ENCODE measurements at places on chromosomes 7 and 10.

DNA sequence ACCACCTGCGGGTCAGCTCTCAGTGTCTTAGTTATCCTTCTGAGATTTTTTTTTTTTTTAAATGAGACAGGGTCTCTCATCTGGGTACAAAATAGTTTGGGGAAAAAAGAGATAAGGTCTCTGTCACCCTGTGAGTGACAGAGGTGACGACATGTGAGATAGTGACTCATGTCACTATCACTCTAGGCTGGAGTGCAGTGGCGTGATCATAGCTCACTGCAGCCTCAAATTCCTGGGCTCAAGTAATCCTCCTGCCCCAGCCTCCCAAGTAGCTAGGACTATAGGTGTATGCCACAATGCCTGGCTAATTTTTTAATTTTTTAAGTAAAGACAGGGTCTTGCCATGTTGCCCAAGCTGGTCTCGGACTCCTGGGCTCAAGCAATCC, 10.4 kb downstream of the BLVRA start:
- no peak for DNase-seq

GRCh38 chr10:67095531-67095930, 169.7 kb downstream of the LRRTM3 start:
- no peak for DNase-seq

DNA sequence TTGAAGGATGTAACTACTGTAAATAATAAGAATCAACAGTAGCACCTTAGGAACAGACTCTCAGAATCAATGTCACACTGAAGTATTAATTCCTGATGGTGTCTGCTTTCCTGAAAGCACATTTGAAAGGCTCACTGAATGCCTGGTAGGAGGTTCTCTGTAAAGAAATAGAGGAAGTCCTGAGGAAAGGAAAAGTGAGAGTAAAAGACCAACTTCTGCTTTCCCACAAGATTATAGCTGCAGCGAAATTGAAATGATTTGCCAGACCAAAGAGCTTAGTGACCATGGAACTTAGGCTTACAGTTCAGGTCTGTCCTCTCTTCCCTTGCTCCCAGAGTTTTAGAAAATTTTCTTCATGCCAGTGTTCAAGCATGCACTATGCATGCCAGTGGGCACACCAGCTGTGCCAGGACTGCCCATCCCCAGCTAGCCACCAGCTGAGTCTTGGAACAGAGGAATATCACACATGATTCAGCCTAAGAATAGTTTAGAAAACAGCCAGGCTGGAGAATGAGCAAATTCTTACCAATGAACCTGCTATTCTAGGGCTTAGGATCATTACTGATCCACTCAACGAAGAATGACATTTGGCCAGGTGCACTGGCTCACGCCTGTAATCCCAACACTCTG, 123.2 kb downstream of the HERPUD2 start:
- no peak for DNase-seq

DNA sequence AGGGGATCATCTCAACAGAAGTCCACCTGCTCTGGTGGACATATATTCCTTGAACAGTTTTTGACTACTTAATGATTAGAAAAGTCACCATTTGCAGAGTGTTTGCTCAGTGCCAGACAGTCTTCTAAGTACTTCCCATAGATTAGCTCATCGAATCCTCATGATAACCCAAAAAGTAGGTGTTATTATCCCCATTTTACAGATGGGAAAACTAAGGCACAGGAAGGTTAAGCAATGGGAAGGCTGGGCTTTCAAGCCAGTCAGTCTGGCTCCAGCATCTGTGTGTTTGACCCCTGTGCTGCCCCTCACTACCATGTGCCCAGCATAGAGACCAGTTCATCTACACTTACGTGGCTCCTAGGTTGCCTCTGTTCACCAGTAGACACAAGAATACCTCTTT, 15.9 kb downstream of the CDHR3 start:
- no peak for DNase-seq

- DNase-seq: peak; percentile 59
These were observed 75.3 kb downstream of the MKI67 start for GRCh38 chr10:128050936-128051335.

DNA sequence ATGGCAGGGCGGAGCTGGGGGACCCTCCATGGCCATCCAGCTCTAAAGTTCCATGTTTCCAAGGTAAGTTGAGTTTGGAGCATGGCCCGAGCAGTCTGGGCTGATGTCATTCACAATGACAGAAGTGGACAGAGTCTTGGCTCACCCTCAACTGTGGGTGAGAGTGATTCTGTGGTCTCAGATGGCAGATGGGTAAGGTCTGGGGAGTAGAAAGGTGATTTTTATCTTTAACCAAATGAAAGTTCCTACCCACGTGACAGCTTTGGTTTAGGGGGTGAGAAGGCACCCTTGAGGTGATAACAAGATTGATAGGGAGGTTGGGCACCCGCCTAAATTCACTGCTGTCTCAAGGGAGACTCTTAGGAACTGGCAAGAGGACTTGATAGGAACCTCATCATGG, 57.6 kb upstream of the PDZD8 start:
- DNase-seq: no peak

DNA sequence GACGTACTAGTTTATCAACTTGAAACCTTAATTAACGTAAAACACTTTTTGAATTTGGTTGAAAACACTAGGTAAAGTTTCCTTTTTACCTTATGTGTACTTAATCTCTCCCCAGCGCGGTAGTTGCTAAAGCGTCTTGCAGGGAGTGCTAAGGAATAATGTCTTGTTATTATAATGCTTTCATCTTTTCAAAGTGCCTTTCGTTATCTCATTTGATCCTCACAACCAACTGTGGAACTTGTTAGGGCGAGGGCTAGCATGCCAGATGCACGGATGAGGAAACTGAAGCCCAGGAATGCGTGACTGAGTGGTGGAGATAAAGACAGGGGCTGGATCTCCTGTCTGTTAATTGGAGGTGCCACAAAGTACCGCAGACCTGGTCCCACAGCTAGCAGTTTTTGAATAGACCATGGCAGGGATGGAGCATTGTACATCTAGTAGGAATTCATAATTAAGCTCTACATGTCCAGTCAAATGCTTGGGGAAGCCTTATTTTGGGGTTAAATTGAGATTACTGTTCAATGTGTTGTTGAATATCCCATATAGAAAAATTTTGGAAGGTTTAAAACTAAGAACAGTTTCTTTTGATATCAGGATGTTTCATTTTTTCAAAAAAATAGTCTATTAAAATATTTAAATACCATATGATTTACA, 234.3 kb downstream of the SH2D4B start:
- no peak for DNase-seq

DNA sequence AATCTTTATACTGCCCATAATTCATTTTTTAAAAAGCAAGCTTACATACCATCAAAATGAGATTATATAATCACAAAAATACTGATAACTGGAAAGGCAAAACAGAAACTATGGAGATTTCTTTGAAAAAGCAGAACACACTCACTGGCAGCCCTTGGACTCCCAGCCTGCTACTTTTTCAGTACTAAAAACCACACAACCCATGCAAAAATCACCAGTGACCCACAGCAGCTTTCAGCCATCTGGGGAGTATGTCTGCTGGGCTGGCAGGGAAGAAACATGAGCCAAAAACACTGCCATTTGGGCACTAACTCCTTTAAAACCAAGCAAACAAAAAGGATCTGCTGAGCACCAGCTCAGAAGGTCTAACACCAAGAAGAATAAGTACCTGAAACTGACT, 80.0 kb upstream of the DDC start:
- no peak for DNase-seq

- peak; percentile 46 for DNase-seq
These were observed 159.1 kb downstream of the ARHGAP12 start for GRCh38 chr10:31769564-31769963.

DNA sequence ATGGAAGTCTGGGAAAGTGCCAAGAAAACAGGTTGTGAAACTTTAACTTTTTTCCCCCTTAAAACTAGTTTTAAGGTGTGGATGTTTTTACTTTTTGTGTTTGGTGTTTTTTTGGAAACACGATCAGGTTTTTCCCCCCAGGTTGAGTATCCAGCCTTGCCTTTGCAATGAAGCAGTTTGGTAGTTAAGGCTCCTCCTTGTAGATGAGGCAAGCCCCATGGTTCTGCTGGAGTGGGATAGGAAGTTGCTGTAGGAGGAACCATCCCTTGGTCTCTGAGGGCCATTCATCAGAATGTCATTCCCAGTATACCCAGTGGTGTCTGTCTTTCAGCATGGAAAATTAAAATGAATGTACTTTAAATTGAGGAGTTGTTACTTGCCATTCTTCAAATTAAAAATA, 2.7 kb downstream of the CUL1 start:
- DNase-seq: peak; percentile 43

DNA sequence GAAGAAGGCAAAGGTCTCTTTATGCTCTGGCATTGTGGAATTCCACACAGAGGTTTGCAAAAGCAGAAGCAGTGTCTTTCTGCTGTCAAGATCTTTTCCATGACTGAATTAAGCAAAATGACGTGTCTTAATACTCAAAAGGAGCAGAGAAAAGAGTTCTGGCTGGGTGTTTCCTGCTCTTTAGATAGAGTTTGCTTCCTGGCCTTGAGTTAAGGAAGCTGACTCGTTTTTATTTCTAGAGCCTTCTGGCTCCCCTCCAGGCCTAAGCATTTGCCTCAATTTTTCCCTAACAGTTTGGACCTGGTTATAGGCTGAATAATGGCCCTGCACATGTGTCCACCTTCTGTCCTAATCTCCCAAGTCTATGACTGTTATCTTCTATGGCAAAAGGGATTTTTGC, 21.6 kb downstream of the TAS2R41 start:
- DNase-seq: peak; percentile 92

DNA sequence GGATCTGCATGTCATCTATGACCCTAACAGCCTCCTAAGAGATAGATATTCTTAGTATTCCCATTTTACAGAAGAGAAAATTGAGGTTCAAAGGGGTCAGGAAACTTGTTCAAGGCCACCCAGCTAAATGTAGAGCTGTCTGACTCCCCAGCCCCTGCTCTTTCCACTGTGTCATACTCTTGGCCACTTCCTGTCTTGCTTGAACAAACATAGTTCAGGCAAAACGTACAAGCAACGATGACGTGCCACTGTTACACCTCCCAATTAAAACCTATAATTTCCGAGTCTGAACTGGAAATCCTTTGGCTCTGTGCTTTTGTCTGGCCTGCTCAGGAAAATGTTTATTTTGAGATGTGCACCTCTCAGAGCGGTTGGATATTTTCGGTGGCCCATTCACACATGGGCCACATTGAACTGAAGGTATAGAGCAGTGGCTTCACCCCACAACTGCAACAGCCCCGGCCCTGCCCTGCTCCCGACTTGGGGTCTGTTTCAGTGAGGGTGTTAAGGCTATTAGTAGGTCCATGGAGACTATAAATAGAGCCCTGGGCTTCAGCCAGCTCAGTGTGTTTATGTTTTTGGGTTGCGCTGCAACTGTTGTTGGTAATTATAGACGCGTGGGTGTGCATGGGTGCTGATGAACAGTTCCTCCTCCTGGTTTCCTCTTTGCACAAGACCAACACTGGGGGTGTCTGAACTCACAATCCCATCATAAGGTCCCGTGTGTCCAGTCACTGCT, 172.3 kb upstream of the ADO start:
- DNase-seq: no peak

GRCh38 chr7:31466036-31466435, 47.9 kb upstream of the ITPRID1 start:
- no peak for DNase-seq

GRCh38 chr7:42262964-42263363, 26.0 kb upstream of the GLI3 start:
- peak; percentile 52 for DNase-seq

GRCh38 chr10:124217906-124218804, 124.8 kb upstream of the CHST15 start:
- DNase-seq: no peak

GRCh38 chr10:121281576-121281975, 316.7 kb downstream of the FGFR2 start:
- no peak for DNase-seq

GRCh38 chr10:102342958-102343357, 52.5 kb upstream of the NFKB2 start:
- peak; percentile 78 for DNase-seq

GRCh38 chr7:12769444-12769843, 82.0 kb downstream of the ARL4A start:
- DNase-seq: no peak

GRCh38 chr10:67809107-67809506, 28.9 kb downstream of the DNAJC12 start:
- no peak for DNase-seq

GRCh38 chr10:30432622-30433305, 1.2 kb upstream of the MAP3K8 start:
- DNase-seq: no peak

DNA sequence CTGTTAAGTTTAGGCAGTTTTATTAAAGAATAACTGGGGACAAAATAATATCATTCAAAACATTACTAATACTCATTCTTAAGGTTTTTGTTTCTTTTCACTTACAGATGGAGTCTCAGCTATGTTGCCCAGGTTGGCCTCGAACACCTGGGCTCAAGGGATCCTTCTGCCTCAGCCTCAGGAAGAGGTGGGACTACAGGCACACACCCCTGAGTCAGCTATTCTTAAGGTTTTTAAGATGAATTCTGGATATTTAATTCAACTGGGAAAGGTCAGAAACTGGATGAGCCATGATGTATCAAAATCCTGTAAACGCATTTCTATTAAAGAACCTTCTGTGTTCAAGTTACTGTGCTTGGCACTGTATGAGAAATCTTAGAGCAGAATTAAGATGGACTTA, 3.5 kb downstream of the OAT start:
- no peak for DNase-seq

DNA sequence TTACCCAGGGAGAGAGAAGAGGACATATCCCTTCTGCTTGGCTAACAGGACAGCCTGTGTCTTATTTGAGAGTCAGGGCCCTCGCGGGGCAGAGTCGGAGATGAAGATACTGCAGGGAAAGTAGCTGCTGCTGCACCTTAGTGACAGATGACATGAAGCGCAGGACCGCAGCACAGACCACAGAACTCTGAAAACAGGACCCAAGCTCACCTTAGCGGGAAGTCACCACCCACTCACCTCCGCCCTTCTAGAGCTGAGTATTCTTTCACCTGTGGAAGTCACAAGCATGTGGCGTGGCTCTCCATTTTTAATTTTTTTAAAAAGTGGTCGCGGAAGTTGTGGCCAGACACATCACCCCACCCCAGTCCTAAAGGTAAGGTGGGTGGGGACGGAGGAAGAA, 191.4 kb downstream of the FAM107B start:
- DNase-seq: no peak

- DNase-seq: no peak
These were observed 195.8 kb upstream of the HABP2 start for GRCh38 chr10:113356794-113357680.

DNA sequence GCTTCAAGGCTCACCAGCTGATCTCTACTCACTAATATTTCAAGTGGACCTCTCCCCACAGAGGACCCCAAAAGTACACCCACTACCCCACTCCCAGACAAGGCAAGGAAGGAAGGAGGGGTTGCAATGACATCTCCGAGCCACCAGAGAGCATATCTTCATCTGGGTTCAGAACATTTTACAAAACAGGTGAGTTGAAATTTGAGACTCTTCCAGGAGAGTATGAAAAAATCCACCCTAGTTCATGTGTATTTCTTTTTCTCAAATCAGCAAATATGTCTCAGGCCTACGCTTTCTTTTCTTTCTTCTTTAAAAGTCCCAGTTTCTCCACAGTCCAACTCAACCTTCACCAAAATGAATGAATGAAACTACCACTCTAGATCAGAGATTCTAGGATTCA, 61.9 kb downstream of the SGMS1 start:
- no peak for DNase-seq
